T-helper 1 cell (primary cell): ENCODE measurements at places on chromosomes 7 and 10.

- DNase-seq = no peak
These were observed 912.0 kb downstream of the SORCS1 start for GRCh38 chr10:106252541-106252940.

GRCh38 chr7:131067220-131067619, 260.5 kb upstream of the MKLN1 start:
- no peak for DNase-seq

DNA sequence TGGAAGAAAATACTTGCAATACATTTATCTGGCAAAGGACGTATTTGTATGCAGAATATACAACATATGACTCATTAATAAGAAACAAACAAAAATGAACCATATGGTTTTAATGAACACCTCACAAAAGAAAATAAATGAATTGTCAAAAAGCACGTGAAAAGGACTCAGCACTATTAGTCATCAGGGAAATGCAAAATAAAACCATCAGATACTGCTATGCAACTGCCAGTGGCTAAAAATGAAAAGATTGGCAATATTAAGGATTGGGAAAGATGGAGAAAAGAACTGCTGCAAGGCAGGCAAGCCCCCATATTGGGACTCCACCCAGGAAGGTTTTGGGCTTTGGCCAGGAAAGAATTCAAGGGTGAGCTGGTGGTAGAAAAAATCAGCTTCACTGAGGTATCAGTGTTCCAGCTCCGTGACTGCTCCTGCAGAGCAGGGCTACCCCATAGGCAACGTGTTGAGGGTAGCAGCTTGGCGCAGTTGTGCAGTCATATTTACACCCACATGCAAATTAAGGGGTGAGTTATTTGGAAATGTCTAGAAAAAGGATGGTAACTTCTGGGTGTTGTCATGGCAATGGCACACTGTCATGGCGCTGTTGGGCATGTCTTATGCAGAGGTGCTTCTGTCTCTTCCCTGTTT, 72.7 kb downstream of the CUBN start:
- no peak for DNase-seq

DNA sequence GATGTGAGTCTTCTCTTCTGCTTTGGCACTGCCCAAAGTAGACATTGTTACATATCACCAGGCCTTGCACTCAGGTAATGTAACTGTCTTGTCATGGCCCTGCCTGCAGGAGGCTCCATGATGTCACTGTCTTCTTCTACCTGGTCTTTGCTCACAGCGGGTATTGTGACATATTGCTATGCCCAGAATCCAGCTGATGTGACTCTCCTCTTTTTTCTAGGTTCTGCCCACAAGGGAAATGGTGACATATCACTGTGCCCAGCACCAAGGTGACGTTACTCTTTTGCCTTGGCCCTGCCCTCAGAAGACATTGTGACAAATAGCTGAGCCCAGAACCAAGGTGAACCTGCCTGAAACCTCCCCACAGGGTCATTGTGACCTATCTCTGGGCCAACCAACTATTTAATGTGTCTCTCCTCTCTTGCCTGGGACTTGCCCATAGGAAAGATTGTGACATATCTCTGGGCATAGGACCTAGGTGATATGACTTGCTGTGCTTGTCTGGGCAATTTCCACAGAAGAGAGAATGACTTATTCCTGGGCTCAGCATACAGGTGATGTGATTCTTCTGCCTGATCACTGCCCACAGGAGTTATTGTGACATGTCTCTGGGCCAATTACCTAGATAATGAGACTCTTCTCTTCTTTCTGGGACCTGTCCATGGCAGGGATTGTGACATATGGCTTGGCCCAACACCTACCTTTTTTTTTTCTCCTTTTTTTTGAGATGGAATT, 26.5 kb upstream of the ZNF107 start:
- no peak for DNase-seq

- no peak for DNase-seq
These were observed 5.7 kb upstream of the DYNC1I1 start for GRCh38 chr7:95766657-95767056.

- DNase-seq = no peak
These were observed 10.6 kb upstream of the SUN1 start for GRCh38 chr7:821688-822087.

GRCh38 chr7:82390936-82391335, 52.6 kb downstream of the CACNA2D1 start:
- DNase-seq = no peak

DNA sequence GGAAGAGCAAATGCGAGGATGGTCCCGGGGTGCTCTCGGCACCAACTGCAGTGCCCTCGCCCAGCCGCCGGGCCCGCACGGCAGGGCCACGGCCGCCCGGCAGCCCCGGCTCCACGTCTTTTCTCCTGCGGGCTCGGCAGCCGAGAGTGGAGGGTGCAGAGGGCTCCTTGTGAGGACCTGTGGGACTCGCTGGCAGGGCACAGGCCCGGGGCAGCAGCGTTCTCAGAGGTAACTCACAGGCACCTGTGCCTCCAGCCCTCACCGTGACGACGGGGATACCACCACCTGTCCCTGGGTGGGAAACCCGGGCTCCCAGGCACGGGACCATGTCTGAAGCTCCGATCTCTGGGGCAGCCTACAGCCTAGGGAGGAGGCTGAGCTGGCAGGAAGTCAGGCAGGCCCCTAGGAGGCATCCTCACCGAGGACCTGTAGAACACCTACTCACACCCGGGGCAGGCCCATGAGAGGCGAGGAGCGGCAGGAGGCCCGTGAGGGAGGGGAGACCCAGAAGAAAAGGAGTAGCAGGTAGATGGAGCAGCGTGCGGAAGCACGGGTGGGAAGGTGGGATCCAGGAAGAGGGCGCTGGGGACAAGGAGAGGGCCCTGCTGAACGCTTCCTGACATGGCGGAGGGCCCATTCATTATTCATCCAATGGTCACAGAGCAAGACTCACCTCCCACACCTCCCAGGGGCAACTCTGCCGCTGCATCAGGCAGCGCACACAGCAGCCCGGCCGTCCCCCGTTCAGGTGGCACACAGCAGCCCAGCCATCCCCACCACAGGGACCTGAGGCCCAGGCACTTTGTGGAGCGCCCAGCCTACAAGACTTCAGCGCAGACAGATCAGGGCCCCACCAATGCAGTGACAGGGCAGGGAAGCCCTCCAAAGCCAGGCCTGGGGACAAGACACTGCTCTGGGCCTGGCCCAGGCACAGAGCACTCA, 244.9 kb downstream of the MAD1L1 start:
- no peak for DNase-seq

- no peak for DNase-seq
These were observed 24.7 kb downstream of the MYL10 start for GRCh38 chr7:101604331-101604933.

DNA sequence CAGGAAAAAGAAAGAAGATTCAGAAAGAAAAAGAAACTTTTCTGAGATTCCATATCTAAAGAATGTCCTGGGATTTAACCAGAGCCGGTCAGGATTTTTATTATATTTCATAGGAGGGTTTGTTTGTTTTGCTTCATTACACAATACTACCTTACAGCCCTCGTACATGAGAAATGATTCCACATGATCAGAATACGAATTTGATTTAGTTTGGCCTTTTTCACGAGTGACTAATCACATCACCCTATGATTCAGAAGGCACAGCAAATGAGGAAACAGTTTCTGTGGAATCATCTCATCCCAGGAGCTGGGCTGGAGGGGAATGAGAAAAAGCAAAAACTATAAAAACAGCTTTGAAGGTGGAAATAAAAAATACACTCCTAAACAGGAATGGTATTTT, 54.7 kb upstream of the VWC2 start:
- DNase-seq = no peak

- no peak for DNase-seq
These were observed 173.2 kb upstream of the PPP2R2D start for GRCh38 chr10:131727560-131727959.

- DNase-seq = no peak
These were observed 218.8 kb downstream of the PHF14 start for GRCh38 chr7:11192506-11192905.

DNA sequence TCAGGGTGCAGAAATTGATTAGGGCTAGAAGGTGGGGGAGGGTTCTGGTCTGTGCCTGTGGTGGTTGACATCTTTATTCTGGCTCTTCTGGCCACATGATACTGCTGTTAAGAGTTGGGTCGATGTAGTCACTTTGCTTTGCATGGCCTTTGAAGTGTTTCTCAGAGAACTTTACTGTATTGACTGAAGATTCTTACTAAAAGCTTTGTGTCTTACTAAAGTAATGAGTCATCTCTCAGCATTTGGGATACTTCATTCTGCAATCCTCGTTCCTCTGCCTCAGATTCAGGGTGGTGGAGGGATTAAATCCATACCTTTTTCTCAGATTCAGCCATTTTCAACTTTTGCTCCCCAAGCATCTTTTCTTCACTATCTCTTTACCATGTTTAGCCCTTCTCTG, 38.6 kb downstream of the STEAP4 start:
- no peak for DNase-seq
